ENCODE measurements at places on chromosomes 16 and 17.

- DNase-seq: no peak
Observed at GRCh38 chr17:14619821-14620220, 318.9 kb downstream of the HS3ST3B1 start.

- no peak for DNase-seq
Observed at GRCh38 chr17:3780986-3781385, 20.0 kb downstream of the ITGAE start.

- no peak for DNase-seq
Observed at GRCh38 chr16:27476240-27476639, 73.5 kb downstream of the GTF3C1 start.

GRCh38 chr17:77386502-77387192 lies 245.9 kb downstream of the SEC14L1 start:
- no peak for DNase-seq

DNA sequence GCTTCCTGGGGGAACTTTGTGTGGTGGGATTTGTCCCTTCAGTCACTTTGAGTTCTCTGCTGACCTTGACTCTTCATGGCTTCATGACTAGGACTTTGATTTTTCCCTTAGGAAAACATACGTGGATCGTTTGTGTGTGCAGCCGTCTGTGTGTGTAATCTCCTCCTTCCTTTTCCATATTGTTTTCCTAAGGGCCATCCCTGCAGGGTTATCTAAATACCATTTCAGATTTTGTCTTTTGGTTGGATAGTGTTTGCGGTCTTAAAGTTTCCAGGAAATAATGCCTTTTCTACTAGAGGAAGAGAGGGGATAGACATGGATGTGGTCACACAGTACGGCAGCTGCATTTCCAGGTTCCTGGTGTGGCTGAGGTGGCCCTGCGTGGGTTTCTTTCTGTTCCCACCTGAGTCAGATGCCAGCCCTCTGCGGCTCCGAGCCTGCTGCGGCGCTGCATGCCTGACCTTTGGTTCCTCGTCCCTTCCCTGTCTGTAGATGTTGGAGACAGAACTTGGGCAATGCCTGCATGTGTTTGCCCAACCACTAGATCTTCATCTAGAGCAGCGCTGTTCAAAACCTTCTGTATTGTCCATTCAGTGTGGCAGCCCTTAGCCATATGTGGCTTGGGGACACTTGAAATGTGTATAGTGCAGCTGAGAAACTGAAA lies 72.0 kb upstream of the LGALS9 start:
- DNase-seq: no peak

DNA sequence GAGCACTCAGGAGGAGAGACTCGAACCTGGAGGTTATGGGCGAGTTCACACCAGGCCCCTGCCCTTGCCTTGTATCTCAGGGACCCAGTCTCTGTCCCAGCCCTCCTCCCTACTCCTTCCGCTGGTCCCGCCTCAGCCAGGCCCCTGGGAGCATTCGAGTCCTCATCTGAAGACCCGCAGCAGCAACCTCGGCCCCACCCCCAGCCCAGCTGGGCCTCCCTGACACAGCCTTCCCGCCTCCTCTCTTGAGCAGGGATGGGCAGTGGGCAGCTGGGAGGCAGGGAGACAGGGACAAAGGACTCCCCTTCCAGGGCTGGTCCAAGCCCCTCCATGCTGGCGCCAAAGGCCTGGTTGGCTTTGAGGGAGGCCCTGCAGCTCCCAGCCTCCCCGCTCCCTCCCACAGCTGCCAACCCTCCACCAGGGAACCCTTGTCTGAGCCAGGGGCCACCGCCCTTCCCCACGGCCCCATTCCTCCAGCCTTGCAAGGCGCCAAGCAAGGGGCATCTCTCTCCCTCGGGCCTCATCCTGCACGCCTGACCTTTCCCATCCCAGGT lies 15.4 kb upstream of the ZC3H18 start:
- no peak for DNase-seq

Data from CD4-positive, alpha-beta T cell treated with Interleukin-4 for 4 hours (primary cell).